ENCODE measurements at places on chromosomes 1 and 21.
A peak's percentile ranks its signal among the peaks of the same experiment; 100 is the strongest.

- no peak for DNase-seq
Observed at GRCh38 chr21:45032332-45032731, 42.0 kb upstream of the ADARB1 start.

- peak; percentile 70 for DNase-seq
Observed at GRCh38 chr1:201648066-201648906, 109.4 kb downstream of the NAV1 start.

DNA sequence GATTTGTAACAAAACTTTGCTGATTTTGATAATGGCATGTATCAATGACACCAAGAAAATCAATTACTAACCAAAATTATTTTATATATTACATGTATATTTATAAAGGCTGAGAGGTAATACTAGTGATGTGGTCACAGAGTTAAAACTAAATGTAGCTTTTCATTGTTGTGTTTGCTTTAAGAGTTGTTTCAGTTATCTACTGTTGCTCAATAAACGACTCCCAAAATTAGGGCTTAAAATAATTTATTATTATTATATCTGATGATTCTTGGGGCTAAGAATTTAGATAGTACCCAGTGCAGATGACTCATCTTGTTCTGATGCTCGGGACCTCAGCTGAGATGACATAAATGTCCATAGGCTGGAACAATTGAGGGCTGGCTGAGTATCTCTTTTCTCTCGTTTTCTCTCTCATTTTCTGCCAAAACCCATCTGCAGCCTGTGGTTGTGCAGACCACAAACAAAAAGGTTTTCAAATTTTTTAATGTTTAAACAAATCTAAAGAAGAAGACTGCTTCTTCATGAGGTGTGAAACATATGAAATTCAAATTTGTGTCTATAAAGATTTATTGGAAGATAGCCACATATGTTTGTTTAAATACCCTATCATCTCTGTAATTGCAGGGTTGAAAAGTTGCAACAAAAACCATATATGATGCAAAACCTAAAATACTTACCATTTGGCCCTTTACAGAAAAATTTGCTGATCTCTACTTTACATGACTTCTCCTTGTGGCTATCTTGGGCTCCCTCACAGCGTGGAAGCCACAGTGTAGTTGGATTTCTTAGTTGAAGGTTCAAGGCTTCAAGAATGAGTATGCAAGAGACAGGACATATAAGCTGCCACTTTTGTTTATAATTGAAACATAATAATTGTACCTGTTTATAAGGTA lies 14.8 kb upstream of the PTPRC start:
- no peak for DNase-seq

DNA sequence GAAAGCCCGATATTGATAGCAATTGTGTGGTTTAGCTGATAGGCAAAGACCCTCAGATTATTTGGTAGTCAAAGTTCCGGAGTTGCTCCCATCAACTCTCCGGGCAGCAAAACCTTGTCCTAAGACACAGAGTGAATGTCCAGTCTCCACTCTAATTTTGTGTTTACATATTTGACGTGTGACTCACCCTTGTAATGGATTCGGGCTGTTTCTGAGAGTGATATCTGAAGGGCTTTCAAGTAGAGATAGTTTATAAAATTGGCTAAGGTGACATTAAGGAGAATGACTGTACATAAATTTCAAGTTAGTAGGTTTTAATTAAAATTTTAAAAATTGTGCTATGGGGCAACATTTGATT lies 154.2 kb downstream of the CNIH3 start:
- DNase-seq = no peak

GRCh38 chr1:8962812-8963530 lies 17.3 kb downstream of the CA6 start:
- peak; percentile 58 for DNase-seq

DNA sequence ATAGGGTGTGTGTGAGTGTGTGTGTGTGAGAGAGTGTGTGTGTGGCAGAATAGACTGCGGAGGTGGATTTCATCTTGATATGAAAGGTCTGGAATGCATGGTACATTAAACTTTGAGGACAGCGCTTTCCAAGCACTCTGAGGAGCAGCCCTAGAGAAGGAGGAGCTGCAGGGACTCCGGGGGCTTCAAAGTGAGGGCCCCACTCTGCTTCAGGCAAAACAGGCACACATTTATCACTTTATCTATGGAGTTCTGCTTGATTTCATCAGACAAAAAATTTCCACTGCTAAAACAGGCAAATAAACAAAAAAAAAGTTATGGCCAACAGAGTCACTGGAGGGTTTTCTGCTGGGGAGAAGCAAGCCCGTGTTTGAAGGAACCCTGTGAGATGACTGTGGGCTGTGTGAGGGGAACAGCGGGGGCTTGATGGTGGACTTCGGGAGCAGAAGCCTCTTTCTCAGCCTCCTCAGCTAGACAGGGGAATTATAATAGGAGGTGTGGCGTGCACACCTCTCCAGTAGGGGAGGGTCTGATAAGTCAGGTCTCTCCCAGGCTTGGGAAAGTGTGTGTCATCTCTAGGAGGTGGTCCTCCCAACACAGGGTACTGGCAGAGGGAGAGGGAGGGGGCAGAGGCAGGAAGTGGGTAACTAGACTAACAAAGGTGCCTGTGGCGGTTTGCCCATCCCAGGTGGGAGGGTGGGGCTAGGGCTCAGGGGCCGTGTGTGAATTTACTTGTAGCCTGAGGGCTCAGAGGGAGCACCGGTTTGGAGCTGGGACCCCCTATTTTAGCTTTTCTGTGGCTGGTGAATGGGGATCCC lies 18.3 kb upstream of the HDAC1 start:
- DNase-seq = peak; percentile 70

GRCh38 chr21:15732290-15732995 lies 2.7 kb downstream of the USP25 start:
- DNase-seq = peak; percentile 72

DNA sequence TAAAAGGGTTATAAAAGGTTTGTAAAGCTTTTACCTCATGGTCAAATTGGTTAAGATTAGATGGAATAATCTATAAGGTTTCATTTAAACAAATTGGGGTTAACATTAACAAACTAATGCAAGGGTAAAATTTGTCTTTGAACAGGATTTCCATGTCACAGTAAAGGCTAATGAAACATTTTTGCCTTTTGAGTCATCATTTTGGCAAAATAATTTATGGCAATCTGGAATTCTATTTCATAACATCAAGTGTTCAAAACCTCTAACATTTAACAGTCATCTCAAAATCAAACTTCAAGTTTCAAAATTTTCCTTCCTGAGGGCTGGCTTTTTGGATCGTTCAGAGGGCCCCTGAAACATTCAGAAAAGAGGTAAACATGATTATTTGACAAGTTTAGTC lies 6.6 kb upstream of the CD46 start:
- DNase-seq = no peak

DNA sequence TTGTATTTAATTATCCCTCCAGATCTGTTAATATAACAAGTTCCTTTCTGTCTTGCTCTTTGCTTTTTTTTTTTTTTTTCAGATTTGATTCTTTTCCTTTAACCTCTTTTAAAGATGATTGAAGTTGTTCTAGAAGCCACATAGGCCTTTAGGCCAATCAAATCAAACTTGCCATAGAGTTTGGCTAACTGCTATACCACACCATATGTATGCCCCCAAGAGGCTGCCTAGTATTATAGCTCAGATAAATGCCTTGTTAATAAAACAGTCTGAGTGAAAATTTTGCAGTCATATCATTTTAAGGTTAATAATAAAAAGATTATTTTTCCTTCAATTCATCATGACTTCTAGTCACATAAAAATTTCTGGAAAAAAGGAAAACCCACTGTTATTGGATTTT lies 696.0 kb upstream of the CHRM3 start:
- DNase-seq = no peak

DNA sequence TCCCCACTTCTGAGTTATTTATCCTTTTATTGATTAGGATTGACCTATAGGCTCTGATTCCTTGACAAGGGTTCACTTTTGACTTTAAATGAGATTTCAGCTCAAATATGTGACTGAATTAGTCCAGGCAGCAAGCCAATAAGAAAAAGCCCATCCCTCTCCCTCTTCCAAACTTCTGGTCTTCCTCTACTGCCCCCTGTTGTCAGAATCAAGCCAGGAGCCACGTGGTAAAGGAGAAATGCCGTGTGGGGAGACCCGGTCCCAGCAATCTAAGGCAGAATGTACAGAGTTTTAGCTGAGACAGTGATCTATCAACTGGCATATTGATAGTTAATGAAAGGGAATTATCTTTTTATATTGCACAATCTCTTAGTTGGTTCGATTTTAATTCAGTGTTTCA lies 5.2 kb downstream of the ADAMTS5 start:
- no peak for DNase-seq

DNA sequence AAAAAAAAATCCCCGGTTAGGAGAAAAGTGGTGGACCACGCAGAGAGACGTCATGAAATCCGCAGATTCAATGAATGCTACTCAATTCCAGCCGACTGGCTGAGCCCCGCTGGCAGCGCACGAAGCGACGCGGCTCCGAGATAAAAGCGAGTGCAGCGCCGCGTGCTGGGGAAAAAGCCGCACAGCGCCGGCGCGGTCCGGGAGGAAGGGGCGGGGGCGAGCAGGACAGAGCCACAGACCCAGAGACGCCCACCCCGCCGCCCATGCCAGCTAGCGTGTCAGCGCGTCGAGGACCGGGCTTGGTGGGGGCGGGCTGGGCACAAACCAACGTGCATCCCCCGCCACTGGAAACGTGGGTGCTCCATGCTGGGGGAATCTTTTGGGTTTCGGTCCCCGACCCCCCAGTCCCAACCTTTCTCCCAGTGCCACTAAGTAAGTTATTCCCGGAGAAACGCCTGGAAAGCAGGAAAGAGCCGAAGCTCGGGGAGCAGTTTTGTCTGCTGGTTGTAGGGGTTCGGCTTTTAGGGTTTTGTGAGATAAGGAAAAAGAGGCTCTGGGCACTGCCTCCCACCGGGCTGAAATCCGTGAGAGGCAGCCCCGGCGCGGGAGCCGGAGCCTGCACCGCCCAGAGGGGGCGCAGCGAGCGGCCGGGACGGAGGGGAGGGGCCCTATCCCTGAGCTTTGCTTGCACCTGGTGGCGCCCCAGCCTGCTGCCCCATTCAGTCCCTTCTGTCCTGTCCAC lies at the start of gene KCNJ6:
Gene KCNJ6, minus strand, starts transcription at position 148 of the 742 bp plus-strand sequence. CDS start 75,775 bp downstream, outside the sequence.
- peak; percentile 46 for DNase-seq

- DNase-seq = no peak
Observed at GRCh38 chr1:223834660-223835263, 11.0 kb downstream of the TP53BP2 start.

DNA sequence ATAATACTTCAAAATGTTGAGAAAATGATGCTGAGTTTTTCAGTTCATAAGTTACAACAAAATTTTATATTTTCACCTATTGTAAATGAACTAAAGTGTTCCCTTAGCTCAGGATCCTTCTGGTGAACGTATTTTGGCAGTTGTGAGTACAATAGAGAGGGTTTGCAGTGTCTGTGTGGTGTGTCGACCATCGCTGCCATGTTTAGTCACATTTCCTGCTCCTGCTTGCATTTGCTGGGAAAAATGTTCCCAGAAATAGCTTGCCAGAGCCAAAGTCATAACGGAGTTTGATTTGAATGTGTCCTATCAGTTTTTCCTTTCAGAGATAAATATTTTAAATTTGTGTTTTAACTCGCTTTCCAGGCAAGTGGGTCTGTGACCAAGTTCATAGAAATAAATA lies 117.1 kb upstream of the COL6A1 start:
- no peak for DNase-seq

DNA sequence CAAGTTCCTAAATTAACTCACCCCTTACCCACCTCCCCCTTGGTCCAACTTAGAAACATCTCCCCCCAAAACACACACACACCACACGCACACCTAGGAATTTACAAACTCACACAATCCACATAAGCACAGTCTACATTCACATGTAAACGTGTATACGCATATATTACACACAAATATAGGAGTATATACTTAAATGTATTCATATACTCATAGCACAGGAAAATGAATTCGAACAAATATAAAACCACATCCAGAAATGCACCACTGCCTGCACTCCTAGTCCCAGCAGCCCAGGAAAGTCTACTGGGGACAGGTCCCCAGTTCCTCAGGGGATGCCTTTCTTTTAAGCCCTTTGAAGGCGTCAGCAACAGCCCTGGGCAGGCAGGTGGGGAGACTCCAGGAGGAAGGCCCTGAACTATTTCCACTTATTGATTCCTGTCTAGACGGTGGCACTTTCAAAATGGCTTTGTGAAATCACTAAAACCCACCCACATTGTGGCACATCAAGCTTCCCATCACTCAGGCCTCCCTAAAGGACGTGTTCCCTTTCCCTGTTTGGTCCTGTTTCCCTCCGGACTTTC lies 3.1 kb upstream of the DMBX1 start:
- DNase-seq = no peak

DNA sequence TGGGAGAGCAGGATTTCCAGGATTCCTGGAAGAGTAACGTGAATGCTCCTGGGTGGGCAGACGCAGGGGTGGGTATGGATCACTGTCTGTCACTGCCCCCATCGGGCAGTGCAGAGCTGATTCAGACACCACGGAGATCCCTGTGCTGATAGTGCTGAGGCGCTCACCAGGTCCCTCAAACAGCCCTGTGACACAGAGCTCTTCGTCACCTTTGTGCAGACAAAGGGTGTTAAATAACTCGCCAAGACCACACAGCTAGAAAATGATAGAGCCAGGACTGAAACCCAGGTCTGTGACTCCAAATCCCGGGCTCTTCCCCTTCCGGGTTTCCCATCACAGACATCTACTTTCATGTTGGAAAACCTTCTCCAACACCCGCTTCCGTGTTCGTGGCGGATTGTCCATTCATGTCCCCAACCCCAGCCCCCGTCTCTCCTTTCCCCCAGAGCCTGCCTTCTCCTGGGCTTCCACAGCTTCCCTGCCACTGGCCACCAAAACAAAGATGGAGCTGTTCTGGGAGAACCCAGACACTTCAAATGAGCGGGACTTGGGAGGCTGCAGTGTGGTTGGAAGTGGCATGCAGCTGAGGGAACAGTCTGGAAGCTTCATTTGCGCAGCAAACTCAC lies 2.6 kb downstream of the EFHD2 start:
- DNase-seq = peak; percentile 57

DNA sequence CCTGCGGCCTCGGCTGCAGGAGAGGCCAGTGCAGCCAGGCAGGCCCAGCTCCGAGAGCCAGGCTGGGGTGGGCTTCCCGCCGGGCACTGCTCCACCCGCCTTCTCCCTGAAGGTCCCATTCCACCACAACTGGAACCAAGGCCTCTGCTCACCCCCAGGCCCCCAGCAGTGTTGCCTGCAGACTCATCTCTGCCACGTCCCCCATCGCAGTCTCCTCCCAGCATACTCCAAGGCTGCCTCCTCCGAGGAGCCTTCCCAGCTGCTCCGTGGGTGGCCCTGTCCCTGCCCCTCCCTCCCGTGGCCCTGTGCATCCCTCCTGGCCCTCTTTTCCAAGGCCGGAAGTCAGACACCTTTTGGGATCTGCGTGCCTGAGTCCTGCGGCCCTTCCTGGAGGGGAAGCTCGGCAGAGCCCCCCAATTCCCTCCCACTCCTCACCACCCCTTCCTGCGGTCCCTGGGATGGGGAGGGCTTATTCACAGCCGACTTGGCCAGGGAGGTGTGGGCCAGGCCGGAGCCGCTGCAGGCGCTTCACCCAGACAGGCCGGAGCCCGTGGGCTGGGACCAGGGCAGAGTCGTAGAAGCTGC lies 47.6 kb downstream of the SLX9 start:
- no peak for DNase-seq

DNA sequence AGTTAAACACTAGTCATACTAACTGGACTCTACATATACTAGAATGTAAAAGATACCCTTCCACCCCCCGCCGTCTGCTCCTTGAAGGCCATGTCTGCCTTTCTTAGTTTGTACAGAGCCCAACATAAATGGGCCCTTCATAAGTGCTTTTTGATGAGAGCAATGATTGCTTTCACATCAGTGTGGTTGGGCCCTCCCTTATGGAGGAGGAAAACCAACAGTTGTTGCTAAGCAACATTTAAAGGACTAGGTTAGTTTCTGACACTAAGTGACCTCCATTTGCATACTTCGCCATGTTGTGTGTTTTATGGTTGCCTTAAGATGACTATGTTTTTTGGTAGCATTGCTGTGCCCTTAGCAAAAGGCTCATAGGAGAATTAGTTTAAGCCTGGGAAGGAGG lies 182.0 kb upstream of the SGIP1 start:
- peak; percentile 70 for DNase-seq
